Stimulated activated CD4-positive, alpha-beta T cell treated with anti-CD3 and anti-CD28 coated beads, Interleukin-1b, Interleukin-23, amount 100 ng/mL, for 1 hour (primary cell): ENCODE measurements at places on chromosomes 2 and 18.

DNA sequence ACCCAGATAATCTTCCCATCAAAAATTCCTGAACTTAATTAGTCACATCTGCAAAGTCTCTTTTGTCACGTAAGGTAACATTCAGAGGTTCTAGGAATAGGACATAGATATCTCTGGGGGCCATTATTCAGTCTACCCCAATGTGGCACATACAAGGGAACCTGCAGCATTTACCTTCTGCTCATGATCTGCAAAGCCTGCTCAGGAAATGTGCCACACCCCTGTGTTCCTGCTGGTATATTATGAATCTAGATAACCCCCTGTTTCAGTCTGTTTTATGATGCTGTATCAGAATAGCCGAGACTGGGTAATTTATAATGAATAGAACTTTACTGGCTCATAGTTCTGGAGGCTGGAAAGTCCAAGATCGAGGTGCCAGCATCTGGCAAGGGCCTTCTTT is 103.5 kb downstream of the ARL4C start:
- DNase-seq, result no peak

DNA sequence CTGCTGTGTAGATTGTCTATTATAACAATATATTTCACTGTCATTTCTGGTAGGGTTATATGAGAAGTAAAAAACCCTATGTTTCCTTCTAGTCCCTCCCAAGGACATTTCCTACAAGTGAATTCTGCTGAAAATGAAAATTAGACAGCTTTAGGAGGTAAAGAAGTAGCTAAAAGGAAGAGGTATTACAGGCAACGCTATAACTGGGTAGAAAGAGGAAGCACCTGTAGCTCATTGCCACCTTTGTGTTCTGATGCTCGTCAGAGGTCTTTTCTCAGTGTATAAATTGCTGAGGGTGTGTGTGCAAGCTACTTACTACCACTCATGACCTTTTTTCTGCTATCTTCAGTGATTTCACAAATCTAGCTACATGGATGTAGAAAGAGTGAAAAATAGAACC is 1.4 kb downstream of the DNAJC10 start:
- DNase-seq, result no peak

GRCh38 chr2:222795450-222796357 is 65.1 kb upstream of the ACSL3 start:
- DNase-seq, result no peak

GRCh38 chr2:174044556-174044955 is 79.4 kb upstream of the SP3 start:
- DNase-seq, result no peak

DNA sequence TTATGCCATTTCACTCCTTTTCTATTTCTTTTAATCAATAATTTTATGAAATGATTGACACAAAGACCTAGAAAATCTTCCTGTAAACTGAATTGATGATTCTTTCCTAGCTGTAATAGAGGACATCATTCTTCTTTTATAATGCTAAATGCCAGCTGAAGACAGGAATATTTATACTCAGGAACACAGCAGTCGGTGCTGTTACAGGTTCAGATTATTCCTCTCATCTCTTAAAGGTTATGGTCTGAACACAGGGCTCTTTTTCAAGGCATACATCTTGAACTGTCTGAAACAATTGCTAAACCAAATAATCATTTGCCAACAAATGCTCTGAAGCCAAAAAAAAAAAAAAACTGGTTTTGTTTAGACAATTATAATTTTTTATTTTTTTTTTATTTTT is 305.0 kb upstream of the MMADHC start:
- no peak for DNase-seq

DNA sequence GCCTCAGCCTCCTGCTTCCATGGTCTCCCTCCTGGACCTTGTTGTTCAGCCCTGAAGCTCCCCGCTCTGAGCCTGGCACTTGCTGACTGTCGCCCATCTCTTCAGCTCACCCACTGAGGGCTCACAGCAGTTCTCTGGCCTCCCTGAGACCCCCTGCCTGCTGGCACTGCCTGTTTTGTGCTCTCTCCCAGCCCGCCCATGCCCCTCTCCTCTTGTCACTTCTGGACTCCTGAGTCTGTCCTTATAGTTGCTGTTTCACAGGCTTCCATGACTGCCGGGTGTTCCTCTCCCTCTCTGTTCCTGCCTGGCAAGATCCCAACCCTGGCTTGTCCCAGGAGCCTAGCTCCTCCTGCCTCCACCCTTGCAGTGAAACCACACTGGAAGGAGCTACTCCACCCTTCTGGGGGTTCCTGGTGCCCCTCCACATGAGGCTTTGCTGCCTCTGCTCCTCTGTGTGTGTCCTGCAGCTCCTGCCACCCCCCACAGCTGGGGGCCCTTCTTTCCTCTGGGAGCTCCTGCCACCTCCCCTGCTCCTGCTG is 110.6 kb downstream of the CEP192 start:
- DNase-seq, result no peak

- DNase-seq, result no peak
Observed at GRCh38 chr18:74906184-74906583, 302.8 kb downstream of the PTGR3 start.

- DNase-seq, result no peak
Observed at GRCh38 chr2:100739735-100740432, 80.1 kb upstream of the NPAS2 start.

DNA sequence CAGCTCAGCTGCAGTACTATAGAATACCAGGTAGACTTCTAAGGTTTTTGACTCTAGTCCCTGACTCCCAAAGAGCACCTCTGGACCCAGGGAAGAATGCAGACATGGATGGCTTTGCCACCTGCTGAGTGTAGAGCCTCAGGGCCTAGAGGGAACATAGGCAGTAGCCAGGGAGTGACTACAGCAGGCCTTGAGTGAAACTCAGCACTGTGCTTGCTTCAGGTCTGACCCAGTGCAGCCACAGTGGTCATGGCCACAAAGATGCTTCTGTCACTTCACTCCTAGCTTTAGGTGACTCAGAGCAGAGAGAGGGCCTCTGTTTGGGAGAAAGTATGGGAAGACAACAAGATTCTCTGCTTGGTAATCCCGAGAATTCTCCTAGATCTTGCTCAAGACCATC is 162.2 kb upstream of the ITGA4 start:
- no peak for DNase-seq

DNA sequence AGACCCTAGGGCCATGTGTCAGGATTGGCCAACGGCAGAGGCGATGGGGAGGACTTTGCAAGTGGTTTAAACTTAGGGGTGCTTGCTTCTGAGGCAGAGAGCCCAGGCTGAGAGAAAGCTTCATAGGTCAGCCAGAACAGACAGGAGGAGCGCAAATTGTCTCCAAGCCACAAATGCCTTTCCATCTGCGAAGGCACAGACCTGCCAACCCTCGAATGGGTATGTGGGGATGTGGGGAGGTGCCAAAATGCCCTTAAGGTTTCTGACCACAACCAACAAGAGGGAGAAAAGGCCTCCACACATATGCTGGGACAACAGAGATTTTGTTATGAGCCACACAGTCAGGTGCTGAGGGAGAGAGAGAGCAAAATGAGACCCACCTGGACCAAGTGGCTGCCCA is 283.6 kb downstream of the CYP26B1 start:
- no peak for DNase-seq
